ENCODE measurements at places on chromosomes 5 and 9. TPM values are rescaled to one million over a fixed set of nuclear protein-coding genes. Genes with fewer than 3 reads are reported as not detected.

ZBTB26 gene
- polyA plus RNA-seq: 19.1 TPM

FOXD4L6 gene
- 0.08 TPM for polyA plus RNA-seq

SLC22A5 gene
- 45.3 TPM for polyA plus RNA-seq

SHB gene
- 19.3 TPM for polyA plus RNA-seq

PAXX gene
- 27.6 TPM for polyA plus RNA-seq

ZNF354C gene
- polyA plus RNA-seq: 15.7 TPM

SPINK5 gene
- polyA plus RNA-seq: 0.21 TPM

PPWD1 gene
- 86.2 TPM for polyA plus RNA-seq

WWC1 gene
- polyA plus RNA-seq: 7.6 TPM

FAM53C gene
- polyA plus RNA-seq: 35.2 TPM

GFI1B gene
- polyA plus RNA-seq: 1.3 TPM

GAPT gene
- polyA plus RNA-seq: 1.3 TPM

LCN1 gene
- not detected for polyA plus RNA-seq

PHF24 gene
- 0.24 TPM for polyA plus RNA-seq

AGXT2 gene
- 1.4 TPM for polyA plus RNA-seq

MPDZ gene
- polyA plus RNA-seq: 39.9 TPM

SHISAL2B gene
- not detected for polyA plus RNA-seq

FBP1 gene
- polyA plus RNA-seq: 39.5 TPM

All from left renal pelvis (tissue), 4 donors.